ENCODE measurements at places on chromosomes 3 and 15.

DNA sequence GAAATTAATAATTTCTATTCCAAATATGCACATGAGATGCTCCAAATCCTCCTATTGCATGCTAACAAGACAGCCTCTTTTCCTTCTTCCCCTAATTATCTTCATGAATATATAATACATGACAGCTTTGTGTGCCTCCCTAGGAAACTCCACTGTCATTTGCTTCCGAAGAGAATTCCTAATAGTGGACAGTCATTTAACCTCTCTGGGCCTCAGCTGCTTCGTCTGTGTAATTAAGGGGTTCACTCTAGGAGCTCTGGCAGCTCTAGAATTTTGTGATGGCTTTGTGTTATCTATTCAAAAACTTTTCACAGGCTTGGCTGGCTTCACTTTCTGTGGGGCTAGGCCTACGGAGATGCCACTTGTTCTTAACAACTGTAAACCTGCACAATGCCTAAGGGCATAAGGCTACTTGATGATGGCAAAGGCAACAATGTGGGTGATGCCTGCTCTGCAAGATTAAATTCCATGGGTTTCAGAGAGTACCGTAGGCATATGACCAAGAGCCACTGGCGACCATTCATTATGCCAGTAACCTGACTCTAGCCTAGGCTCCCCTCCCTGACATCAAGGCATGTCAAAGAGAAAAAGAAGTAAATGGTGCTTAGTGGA, 333.8 kb upstream of the UMPS start:
- DNase-seq = no peak

- DNase-seq = no peak
Measured at GRCh38 chr3:192870822-192871221, 46.8 kb downstream of the MB21D2 start.

GRCh38 chr15:56168394-56168793, 75.3 kb downstream of the RFX7 start:
- no peak for DNase-seq

DNA sequence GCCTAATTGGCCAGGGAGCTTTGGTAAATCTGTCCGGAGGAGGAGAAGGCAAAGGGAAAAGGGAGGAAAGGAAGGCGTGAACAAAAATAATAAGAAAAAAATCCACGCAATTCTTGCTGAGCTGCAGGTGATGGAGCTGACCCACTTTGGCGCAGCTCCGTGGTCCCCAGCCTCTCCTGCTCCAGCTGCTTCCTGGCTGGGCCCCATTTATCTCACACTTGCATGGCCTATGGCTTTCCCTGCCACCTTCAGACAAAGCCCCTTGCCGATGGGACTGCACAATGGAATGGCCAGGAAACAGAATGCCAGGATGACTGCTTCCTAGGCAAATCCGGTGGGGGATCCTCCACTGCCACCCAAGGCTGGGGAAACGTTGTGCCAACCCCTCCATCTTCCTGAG, 6.9 kb downstream of the INSYN1 start:
- DNase-seq = no peak

GRCh38 chr3:179677884-179678283, 25.0 kb downstream of the USP13 start:
- DNase-seq = no peak

DNA sequence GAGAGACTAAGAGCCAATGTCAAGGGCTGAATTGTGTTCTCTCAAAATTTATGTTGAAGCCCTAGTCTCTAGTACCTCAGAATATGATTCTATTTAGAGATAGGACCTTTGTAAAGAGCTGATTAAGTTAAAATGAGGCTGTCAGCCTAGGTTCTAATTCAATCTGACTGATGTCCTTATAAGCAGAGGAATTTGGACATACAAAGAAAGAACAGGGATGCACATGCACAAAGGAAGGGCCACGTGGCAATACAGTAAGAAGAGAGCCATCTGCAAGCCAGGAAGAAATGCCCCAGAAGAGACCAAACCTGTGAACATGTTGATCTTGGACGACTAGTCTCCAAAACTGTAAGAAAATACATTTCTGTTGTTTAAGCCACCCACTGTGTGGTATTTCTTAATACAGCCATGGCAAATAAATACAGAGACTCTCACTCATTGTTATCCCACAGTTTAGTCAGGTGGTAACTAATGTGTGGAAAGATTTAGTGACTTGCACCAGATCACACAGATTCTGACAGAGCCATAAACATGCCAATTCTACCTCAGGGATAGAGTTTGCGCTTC, 652.2 kb downstream of the NAALADL2 start:
- DNase-seq = no peak

GRCh38 chr3:134496471-134497071, 10.7 kb downstream of the CEP63 start:
- DNase-seq = no peak

DNA sequence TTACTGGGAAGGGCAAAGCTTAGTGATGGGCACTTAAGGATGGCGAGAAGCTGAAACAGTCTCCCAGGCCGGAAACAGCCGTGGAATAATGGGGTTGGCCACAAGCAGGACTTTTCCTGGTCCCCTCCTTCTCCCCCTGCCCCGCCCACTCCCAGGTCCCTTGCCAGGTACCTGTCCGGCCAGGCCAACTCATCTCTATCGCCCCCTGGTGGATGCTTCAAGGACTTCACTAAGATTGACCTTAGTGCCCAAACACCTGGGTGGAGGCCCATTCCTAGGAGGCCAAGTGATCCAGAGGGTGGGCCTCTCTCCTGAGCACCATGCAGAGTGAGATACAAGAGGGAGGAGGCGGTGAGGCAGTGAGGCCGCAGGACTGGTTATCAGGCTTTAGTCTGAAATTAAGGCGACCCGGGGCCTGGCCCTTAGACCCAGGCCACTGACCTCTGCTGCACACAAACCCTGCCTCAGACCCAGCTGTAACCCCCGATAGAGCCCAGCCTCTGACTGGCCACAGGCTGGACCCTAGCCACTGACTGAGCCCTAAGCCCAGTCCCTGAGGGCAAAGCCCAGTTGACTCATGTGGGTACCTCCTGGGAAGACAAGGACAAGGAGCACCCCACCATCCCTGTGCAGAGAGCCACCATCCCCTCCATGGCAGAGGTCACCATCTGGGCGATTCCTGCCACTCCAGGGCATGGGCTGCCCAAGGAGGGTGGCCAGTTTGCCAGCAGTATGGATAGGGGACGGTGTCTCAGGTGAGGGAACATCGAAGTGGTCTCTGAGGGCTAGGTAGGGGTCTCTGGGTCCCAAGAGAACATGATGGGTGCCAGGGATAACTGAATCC, 37.6 kb downstream of the VIPR1 start:
- peak; percentile 64 for DNase-seq

DNA sequence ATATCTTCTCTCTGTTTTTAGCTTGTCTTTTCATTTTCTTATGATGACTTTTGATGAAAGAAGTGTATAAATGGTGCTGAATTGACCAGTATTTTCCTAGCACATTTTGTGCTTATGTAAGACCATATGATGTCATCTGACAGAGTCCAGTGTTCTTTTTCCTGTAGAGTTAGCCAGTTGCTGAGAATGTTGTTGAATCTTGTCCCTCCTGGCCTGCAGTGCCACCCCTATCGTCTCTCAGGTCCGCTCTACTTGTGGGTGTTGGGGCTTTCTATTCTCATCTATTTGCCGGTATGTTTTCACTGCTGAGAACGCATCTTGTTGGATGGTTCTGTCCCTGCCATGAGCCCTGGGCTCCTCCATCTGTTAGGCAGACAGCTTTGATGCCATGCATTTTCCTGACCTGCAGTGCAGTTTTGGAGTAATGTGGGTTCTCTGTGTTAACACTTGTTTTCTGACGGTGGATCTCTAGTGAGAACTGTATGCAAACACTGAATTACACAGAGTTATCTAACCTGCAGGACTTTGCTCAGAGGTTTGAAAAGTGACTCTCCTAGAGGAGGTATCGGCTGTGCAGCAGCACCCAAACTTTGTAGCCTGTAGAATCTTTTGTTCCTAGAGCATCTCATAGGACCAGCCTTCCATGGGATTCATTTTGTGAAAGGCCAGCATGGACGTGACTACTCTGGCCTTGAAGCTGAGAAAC, 44.6 kb downstream of the SLC6A20 start:
- no peak for DNase-seq

DNA sequence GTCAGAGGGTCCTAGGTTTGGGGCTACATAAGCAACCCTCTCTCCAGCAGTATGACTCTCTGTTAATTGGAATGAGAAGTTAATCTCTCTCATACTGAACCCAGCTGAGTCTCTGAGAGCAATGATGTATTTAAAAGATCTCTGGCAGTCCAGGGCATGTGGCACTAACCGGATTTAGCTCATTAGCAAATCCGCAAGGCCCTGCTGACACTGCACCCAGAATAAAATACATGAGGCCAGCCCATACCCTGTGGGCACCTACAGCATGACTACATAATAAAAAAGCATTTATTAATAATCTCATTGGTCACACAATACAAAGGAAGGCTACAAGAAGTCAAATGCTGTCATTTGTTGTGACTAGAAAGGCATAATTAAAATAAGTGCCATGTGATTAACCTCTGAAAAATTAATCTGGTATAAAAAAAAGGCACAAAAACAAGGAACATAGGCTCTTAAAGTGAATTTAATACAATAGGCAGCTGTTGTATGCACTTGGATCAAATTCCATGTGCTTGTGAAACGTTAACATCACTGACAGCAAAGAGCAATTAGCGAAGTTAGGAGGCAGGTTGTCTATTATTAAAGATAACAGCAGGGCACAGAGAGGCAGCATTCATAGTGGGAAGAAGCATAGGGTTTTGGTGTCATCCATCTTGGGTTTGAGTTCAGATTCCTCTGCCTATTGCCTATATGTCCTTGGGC, 381.2 kb downstream of the WDR72 start:
- DNase-seq = no peak

DNA sequence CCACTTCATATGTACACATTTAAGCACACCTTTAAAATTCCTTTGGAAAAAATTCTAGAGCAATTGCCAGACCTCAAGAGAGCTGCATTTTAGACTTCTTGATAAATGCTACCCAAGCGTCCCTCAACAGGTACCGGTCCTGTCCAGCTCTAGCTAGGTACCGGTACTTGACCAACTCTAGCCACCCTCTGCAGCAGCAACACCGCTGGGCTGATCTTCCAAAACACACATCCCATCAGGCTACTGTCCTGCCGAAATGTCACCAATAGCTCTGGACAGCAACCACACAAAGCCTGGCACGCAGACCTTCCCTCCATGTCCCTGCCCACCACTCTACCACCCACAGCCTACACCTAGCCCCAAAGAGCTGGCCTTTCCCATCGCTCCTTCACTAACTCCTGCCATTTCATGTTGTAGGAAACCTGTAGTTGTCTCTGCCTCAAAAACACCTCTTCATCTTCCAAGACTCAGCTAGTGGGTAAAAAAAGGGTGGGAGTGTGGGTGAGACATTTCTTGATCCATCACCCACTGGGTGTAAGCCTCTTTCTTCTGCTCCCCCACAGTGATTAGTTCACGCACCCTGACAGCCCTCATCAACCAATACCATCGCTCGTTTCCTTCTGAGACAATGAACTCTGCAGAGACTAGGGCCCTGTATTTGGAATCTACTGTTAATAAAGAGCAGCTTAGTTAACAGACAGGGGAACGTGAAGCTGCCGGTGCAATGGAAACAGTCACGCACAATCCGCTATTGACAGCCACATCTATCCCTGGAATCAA, 6.8 kb downstream of the CHSY1 start:
- no peak for DNase-seq

- no peak for DNase-seq
Measured at GRCh38 chr15:62752657-62753517, 289.7 kb upstream of the TPM1 start.

GRCh38 chr3:102339671-102340070, 95.1 kb upstream of the ZPLD1 start:
- DNase-seq = no peak

GRCh38 chr3:49966233-49966942, 26.4 kb downstream of the RBM6 start:
- no peak for DNase-seq

DNA sequence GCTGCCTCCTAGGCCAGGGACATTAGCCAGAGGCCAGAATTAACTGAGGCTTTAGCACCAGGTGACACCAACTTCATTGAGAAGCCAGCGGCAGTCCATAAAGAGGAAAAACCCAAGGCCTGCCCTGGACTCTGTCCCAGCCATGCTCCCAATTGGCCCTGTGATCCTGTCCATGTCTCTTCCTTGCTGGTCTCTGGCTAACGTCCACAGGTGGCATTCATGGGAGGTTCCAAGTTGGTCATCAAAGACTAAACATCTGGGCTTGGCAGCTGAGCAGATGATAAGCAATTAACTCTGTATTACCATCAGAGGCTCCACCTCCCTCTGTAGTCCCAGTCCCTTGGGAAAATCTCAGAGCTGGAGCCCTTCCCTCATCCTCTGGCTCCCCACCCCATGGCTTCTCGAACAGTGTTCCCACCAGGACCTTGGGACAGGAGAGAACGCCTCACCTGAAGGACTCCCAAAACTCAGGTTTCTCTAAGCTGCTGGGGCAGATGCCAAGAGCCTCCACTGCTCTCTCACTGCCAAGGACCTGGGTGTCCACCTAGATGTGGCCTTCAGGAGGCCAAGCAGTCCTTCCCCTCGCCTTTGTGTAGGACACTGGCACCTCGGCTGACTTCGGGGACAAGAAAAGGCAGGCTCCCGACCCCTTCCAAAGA, 40.4 kb downstream of the GOLGA6A start:
- DNase-seq = no peak

GRCh38 chr15:64476550-64476949, 16.2 kb downstream of the ZNF609 start:
- no peak for DNase-seq

DNA sequence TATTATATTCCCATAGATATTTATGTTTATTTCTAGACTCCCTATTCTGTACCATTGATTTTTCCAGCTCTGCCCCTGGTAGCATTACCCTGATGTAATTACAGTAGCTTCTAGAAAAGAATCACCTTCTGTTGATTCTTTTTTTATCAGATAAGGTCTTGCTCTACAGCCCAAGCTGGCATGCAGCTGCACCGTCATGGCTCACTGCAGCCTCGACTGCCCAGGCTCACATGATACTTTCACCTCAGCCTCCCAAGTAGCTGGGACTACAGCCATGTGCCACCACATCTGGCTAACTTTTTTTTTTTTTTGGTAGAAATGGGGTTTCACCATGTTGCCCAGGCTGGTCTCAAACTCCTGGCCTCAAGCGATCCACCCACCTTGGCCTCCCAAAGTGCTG, 41.8 kb downstream of the SLC24A1 start:
- DNase-seq = peak; percentile 30

- DNase-seq = no peak
Measured at GRCh38 chr15:38012894-38013293, 78.5 kb downstream of the TMCO5A start.

DNA sequence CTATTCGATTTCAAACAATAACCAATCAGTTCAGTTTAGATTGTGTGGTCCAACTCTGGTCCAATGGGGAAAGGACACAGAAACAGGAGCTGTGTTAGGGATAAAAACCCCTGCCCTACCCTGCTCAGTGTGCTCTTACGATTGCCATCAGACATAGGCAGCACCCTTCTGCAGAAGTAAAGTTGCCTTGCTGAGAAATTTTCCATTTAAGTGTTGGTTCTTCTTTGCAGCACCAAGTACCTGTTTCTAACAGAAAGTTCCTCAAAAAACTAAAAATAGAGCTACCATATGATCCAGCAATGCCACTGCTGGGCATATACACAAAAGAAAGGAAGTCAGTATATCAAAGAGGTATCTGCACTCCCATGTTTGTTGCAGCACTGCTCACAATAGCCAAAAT, 206.2 kb upstream of the CNTN4 start:
- no peak for DNase-seq
